Activated CD4-positive, alpha-beta T cell treated with anti-CD3 and anti-CD28 coated beads, Interleukin-2, amount 10 ng/mL, durations not matched to agents 7 days and 5 days (primary cell): ENCODE measurements at places on chromosomes 11 and 22. TPM values are rescaled to one million over a fixed set of nuclear protein-coding genes. Genes with fewer than 3 reads are reported as not detected.

DNA sequence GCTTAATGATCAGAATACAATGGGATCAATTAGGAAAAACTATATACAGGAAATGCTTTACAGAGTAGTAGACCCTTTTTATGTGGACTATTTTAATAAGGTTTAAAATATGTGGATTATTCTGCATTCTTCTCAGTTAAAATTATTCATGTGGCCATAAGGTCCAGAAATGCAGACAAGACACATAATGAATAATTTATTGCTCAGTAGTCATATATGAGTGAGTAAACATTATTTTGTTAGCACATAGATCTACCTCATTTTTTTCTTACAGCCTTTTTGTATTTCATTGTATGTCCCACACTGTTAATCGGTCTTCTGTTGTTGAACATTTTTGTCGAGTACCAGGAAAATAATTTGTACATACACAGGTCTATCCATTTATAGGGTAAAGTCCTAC lies 20.8 kb downstream of the MED17 start:
- peaks cover 2% of the 10 kb centered on the region for H3K4me1 ChIP-seq
- no peak overlapping the region for H3K27ac ChIP-seq
- DNase-seq, result no peak
- H3K36me3 ChIP-seq, result peaks cover 59% of the 10 kb centered on the region

DNA sequence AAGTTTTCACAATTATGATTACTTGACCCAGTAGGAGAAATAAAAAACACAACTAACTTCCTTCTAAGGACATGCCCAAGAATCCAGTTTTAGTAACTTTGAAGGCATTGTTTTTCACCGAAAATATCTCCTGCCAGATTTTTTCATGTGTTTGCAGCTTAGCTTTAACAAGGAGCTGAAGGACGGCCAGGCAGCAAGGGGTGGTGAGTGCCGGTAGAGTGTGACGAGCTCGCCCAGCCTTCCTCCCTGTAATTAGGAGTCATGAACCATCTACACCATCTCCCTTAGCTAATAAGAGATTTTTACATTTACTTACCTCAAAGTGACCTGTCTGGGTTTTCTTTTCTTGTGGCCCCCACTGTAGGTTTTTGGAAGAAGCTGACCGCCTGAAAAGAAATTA lies 72.0 kb downstream of the BMAL1 start:
- H3K4me1 ChIP-seq, result peaks cover 18% of the 10 kb centered on the region
- no peaks in the 10 kb centered on the region for H3K36me3 ChIP-seq

DNA sequence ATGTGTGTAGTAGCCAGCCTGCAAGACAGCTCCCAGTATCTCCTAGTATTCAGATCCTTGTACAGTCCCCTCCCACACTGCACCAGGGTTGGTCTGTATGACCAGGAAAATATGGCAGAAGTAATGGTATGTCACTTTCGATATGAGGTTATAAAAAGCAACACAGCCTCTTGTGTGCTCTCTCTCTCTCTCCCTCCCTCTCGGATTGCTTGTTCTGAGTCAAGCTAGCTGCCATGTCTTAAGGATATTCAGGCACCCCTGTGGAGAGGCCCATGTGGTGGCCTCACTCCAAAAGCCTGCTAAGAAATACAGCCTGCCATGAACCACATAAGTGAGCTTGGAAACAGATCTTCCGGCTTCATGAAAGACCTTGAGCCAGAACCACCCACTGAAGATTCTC lies 25.4 kb downstream of the FXYD6 start:
- H3K4me1 ChIP-seq, result peaks cover 5% of the 10 kb centered on the region
- H3K27me3 ChIP-seq, result peaks cover 27% of the 10 kb centered on the region
- peaks cover 6% of the 10 kb centered on the region for H3K36me3 ChIP-seq

GRCh38 chr22:45263463-45264269 lies 21.1 kb upstream of the UPK3A start:
- H3K4me1 ChIP-seq, result no peaks in the 10 kb centered on the region
- H3K36me3 ChIP-seq, result no peaks in the 10 kb centered on the region
- DNase-seq, result no peak
- H3K27me3 ChIP-seq, result peaks cover 30% of the 10 kb centered on the region
- H3K27ac ChIP-seq, result no peak overlapping the region
- no peak overlapping the region for H3K4me3 ChIP-seq

GRCh38 chr11:12029738-12030363 lies 21.4 kb upstream of the DKK3 start:
- DNase-seq, result no peak
- H3K27ac ChIP-seq, result no peak overlapping the region
- H3K36me3 ChIP-seq, result no peaks in the 10 kb centered on the region
- no peaks in the 10 kb centered on the region for H3K4me1 ChIP-seq
- H3K27me3 ChIP-seq, result peaks cover 7% of the 10 kb centered on the region

RFPL1 gene
- total RNA-seq, result not detected

GP1BB gene
- not detected for total RNA-seq

TPBGL gene
- total RNA-seq, result 0.06 TPM
